Mammary microvascular endothelial cell (primary cell): ENCODE measurements at places on chromosomes 7 and 10. TPM values are rescaled to one million over a fixed set of nuclear protein-coding genes. Genes with fewer than 3 reads are reported as not detected.

PIP gene
- total RNA-seq: not detected in 2 replicates

OPN1SW gene
- total RNA-seq: not detected in 2 replicates

CABCOCO1 gene
- 0.10 and 0.53 TPM in 2 replicates for total RNA-seq

GAD2 gene
- total RNA-seq: not detected in 2 replicates
